Hematopoietic multipotent progenitor cell treated with erythropoietin and hydrocortisone succinate and interleukin-3 and kit ligand, for 4 days (in vitro differentiated cells): ENCODE measurements at places on chromosomes 5 and 9.

- peak; percentile 64 for DNase-seq
Measured at GRCh38 chr5:168706655-168707069, 127.5 kb upstream of the PANK3 start.

- no peak for DNase-seq
Measured at GRCh38 chr9:78273761-78274160, 23.2 kb upstream of the PSAT1 start.

DNA sequence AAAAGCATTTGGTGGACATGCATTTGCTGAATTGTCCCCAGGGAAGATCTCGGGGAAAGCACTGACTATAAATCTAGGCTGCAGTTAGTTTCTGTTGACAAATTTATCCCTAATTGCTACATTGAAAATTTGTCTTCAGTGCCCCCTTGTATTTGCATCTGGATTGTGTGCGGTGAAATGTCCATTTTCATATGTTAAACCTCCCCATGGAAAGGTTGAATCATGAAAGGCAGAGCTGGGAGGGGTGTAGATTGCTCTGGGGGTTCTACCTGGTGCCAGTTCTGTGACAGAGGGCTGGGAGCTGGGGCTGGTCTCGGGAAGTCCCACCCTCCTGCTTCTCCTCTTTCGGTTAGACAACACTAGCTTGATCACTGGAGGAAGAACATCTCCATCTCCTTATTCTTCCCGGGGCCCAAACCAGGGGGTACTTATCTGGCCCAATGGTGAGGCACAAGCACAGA, 101.9 kb downstream of the GADD45G start:
- no peak for DNase-seq

- DNase-seq = peak; percentile 15
Measured at GRCh38 chr5:136094189-136094912, 38.3 kb upstream of the SMAD5 start.

- no peak for DNase-seq
Measured at GRCh38 chr5:38452201-38452600, 104.2 kb downstream of the LIFR start.

DNA sequence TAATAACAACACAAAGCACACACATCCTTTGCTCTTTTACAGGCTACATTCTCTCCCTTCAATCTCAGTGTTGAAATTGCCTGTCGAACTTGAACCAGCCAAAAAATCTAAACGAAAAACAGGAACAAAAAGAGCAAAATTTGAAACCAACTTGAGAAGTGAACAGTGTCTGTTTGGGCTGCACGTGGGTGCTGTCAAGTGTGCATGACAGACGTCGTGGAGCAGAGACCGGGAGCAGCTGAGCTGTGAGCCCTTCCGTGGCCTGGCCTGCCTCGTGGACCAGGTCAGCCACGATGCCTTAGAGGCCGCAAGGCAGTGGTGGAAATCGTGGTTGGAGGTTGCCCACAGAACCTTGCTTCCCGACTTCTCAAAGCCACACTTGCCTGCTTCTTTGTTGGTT, 34.8 kb upstream of the DENND1A start:
- peak; percentile 15 for DNase-seq
